ENCODE measurements at places on chromosomes 7 and 10. TPM values are rescaled to one million over a fixed set of nuclear protein-coding genes. Genes with fewer than 3 reads are reported as not detected.
A peak's percentile ranks its signal among the peaks of the same experiment; 100 is the strongest.

DNA sequence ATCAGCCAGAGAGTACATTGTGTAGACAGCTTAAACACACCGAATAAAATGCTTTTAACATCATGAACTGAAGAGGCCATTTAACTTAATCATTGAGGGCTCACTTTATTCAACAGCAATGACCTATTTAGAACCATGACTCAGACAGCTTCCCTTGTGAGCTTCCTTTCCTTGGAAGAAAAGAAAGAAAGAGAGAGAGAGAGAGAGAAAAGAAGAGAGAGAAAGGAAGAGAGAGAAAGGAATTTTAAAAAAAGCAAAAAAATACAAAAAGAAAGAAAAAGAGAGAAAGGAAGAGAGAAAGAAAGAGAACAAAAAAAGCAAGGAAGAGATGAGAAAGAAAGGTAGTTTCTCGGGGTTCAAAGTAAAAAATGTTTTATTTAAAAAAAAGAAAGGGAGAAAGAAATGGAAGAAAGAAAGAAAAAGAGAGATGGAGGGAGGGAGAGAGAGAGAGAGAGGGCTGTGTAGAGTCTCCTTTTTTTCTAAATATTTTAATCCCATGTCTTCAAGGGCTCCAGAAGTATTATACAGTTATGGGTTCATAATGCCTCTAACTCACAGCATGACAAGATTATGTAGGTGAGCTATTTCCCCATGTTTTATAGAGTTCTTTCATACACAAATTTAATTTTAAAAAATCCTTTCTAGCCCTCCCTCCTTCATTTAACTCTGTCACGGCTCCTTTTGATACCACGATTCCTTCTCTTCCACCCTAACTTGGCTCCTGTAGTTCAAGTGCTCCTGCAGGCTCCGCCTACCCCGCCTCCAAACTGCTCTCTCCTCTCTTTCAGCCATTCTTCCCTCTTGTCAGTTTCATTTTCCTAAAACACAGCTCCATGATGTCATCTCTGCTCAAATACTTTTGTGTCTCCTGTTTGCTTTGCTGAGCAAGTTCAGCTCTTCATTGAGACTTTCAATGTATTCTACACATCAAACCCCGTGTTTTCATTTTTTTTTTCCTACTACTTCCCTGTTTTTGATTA is 85.5 kb downstream of the PRTFDC1 start:
- DNase-seq: peak; percentile 13

METTL27 gene
- 7.7 TPM for total RNA-seq

DNA sequence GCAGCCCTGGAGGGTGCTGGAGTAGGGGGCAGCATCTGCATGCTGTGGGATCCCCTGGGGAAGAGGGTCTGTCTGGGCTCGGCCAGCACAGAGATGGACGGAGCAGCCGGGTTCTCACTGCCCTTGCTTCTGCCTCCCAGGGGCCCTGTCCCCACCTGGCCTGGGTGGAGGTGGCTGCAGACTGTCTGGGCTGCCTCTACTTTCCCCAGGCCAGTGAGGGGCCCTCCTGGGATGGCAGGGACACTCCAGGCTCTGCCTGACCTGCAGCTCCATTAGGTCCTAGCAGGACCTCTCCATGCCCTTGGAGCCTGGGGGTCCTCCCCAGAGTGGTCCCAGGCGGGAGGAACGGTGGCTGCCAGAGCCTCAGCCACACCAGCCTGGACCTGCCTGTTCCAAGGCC is 63.7 kb downstream of the PWWP2B start:
- DNase-seq: no peak

- DNase-seq: no peak
Observed at GRCh38 chr7:158421361-158421760, 166.3 kb downstream of the PTPRN2 start.

LIPF gene
- total RNA-seq: not detected

DNA sequence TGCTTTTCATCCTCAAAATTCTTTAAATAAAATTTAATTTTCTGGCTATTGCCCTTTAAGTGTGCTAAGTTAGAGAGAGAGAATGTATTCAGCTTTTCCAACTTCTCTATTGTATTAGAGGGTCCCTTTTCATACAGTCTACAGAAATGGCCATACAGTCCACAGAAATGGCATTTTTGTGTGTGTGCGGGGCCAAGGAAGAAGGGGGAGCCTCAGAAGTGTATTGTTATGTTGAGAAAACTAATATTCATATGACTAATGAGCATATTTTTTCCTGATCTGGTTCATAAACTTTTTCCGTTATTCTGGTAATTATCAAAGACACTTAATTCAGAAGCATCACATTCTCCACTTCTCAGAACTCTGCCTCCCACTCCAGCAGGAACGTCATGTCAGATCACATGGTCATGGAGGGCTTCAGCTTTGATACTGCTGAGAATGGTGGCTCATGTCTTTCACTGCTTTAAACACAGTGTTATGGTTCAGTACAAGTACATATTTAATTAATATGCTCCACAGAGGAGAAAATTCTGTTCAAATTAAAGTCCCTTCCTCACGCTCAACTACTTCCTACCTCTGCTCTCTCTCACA is 37.1 kb downstream of the ELMO1 start:
- DNase-seq: no peak

DNA sequence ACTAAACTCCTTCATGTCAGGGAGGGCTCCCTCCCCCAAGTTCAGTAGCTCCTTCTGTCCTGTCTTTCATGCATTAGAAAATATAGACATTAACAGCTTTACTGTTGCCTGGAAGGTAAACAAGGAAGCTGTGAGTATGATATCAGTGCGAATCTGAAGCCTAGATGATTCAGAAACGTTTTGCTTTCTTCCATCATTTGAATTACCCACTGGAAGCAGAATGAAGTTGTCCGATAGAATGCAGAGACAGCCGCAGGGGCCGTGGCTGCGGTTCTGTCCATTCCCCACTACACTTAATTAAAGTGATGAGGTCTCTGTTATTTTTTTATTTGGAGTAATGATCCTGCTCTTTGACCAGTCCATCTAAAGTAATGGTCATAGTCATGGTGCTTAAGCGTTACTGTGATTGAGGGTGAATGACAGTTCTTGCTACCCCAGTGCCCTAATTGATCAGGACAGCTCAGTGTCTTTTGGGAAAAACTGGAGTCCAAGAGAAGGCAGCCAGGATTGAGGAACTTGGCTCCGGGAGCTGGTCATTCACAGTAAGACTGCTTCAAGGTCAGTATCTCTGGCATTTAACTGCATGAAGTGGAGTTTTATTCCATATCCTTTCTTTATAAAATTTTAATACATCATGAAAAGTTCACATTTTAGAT is 69.9 kb downstream of the PTPRE start:
- no peak for DNase-seq

GRCh38 chr7:49091519-49091918 is 167.2 kb downstream of the CDC14C start:
- no peak for DNase-seq

DNA sequence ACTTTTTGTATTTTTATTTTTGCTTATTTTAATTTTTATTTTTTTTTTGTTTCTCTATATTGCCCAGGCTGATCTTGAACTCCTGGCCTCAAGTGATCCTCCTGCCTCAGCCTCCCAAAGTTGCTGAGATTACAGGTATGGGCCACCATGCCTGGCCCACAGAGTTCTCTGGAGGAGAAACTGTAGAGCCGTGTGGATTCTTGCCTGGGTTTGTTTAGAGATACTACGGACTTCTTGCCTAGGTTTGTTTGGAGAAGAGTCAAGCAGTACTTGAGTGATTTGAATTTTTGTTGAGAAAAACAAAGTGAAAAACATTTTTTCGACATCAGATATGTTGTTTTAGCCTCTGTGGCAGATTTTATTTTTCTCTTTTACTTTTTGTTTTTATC is 99.0 kb downstream of the CAMK1D start:
- DNase-seq: no peak

DNA sequence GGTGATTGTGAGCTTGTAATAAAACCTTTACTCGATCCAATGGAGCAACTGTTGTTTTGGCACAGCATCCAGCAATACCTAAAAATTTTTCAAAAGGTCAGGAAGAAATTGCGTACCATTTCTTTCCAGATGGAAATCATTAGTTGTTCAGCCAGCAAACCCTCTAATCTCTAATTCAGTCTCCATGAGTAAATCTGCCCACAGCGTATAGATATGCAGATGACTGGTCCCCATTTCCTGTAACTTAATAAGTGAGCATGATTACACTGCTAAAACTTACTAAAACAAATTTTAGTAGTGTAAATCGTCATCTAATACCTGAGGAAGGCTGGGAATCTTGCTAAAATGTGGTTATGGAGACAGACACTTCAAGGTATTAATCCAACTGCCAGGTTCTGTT is 10.6 kb downstream of the SLC25A16 start:
- no peak for DNase-seq

GIMAP6 gene
- 0.18 TPM for total RNA-seq

GRCh38 chr7:139114018-139114417 is 4.5 kb upstream of the ZC3HAV1 start:
- DNase-seq: no peak

DNA sequence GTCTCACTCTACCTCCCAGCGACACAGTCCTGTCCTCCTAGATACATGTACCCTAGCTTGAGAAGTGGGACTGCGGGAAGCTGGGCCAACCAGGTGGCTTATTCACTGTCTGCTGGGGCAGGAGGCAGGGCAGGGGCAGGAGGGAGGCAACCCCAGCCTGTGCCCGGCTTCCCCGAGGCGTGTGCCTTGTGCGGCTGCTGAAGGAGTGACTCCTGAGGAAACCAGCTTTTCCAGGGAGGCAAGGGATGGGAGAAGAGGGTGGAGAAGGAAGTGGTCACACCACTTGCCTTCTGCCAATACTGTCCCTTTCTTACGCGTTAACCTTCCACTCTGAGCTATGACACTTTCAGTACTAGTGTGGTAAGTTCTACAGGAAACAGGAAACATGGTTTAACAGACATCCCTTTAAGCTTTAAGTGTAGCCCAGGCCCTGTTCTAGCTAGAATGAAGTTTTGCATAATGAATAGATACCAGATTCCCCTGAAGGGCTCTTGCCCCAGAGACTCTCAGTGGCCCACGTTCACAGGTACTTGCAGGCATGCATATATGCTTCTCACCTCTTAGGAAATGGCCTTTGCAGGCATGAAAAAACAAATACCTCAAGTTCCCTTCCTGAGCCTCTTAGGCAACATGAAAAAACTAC is 40.6 kb downstream of the SYPL1 start:
- DNase-seq: no peak

- DNase-seq: no peak
Observed at GRCh38 chr7:75028299-75028698, 45.3 kb downstream of the RCC1L start.

GRCh38 chr7:82444220-82444909 is 788 bp upstream of the CACNA2D1 start:
- peak; percentile 36 for DNase-seq

DNA sequence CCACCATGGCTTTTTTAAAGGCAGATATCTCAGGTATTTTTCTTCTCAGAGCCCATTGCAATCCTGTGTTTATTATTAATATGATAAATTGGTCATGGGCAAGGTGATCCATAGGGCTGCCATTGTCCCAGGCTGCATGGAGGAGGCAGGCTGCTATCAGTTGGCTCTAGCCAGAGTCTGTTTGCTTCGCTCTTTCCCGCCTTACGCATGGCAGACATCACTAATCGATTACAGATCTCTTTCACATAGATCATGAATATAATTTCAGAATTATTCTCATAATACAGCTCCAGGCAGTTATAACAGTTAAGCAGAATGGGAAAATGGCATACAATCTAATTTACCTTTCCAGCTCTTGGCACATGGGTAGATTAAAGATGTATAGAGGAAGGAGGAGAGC is 30.4 kb upstream of the HABP2 start:
- DNase-seq: no peak

- no peak for DNase-seq
Observed at GRCh38 chr10:7593063-7593462, 73.7 kb downstream of the ITIH5 start.
